CD14-positive monocyte (primary cell): ENCODE measurements at places on chromosomes 3 and 15.

DNA sequence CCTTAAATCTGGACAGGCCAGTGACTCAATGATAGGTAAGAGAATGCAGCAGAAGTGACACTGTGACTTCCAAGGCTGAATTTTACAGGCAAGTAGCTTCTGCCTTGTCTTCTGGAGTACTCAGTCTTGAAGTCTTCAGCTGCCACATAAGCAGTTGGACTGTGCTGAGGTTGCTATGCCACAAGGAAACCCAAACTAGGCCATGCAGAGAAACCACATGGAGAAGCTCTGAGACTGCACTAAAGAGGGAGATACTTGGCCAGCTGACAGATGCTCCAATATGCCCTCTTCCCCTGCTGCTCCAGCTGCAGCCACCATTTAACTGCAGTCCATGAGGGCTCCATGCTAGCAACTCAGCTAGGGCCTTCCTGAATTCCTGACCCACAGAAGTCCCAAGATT, 119.4 kb upstream of the GADL1 start:
- DNase-seq = no peak

- no peak for DNase-seq
Observed at GRCh38 chr3:20186600-20187004, 596 bp upstream of the SGO1 start.

GRCh38 chr3:188286087-188286513, 132.1 kb downstream of the LPP start:
- DNase-seq = no peak

- no peak for DNase-seq
Observed at GRCh38 chr3:132220986-132221385, 96.2 kb upstream of the ACP3 start.

DNA sequence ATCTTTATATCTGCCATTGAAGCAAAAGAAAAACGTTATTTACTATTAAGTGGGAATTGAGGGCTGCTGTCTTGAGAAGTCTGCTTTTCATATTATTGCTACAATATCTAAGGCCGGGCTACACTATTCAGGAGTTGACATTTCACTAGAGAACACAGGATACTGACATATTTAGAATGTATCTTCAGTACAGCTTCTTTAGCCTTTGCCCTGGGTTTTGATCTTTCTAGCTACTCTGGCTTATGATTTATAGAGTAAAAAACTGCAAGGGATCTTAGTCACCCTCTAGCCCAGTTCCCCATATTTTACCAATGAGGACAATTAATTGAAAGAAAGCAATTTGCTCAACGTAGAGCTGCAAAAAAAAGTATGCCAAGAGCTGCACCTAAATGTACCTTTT, 307.4 kb upstream of the DPPA4 start:
- DNase-seq = no peak

GRCh38 chr3:58394339-58394738, 39.3 kb downstream of the PDHB start:
- no peak for DNase-seq

DNA sequence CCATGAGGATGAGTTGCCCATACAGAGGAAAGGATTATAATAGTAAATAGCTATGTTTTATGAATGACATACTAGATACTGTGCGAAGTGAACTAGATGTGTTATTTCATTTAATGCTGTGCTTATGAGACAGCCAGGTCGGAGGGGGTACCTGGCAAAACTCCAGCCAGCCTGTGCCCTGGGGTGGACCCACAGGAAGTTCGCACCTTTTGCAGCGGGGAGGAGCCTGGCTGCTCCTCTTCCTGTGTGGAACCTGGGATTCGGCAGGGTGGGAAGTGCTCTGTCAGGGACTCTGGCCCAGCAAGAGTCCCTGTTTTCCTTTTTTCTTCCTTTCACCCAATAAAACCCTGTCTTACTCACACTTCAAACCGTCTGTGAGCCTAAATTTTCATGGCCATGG, 452.2 kb downstream of the IL5RA start:
- no peak for DNase-seq

- DNase-seq = no peak
Observed at GRCh38 chr3:127071597-127072001, 88.7 kb downstream of the PLXNA1 start.

GRCh38 chr3:12686096-12686495, 22.2 kb upstream of the RAF1 start:
- no peak for DNase-seq

- no peak for DNase-seq
Observed at GRCh38 chr3:98460220-98460619, 2.8 kb upstream of the OR5K1 start.

DNA sequence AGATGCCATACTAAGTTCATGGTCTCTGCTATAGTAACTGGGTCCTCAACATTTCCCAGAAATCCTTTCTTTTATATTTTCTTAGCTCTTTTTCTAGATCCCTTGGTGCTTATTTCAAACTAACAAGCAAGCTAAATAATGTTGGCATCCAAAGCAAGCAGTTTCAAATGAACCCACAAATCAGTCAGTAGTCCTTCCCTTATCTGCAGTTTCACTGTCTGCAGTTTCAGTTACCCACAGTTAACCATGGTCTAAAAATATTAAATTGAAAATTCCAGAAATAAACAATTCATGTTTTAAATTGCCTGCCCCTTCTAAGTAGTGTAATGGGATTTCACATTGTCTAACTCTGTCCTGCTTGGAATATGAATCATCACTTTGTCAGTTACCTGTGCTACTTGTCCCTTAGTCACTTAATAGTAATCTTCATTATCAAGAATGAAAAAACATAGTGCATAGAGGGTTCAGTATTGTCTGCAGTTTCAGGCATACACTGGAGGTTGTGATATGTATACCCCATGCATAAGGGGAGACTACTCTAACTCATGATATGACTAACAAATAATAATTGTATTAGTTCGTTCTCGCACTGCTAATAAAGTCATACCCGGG, 633.7 kb downstream of the MECOM start:
- DNase-seq = no peak

GRCh38 chr15:82137261-82137660, 91.4 kb upstream of the MEX3B start:
- no peak for DNase-seq

- peak; percentile 54 for DNase-seq
Observed at GRCh38 chr15:60392601-60392985, 5.2 kb downstream of the ANXA2 start.

GRCh38 chr15:64970698-64971097, 19.0 kb downstream of the SPG21 start:
- DNase-seq = peak; percentile 39

DNA sequence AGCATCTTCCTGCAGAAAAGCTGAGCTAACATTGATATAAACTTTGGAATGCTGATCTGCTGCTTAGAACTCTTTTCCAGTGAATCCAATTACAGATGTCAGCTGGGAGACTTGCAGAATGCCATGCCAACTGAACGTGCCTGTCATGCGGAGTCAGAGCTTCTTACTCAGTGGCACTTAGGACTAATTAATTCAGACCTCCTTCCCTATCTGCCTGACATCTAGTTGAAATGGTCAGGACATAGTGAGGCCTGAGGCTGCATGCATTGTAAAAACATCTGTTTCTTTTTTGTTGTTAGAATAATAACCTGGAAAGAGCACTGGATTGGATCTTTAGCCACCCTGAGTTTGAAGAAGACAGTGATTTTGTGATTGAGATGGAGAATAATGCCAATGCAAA, 112.6 kb downstream of the USP13 start:
- no peak for DNase-seq

DNA sequence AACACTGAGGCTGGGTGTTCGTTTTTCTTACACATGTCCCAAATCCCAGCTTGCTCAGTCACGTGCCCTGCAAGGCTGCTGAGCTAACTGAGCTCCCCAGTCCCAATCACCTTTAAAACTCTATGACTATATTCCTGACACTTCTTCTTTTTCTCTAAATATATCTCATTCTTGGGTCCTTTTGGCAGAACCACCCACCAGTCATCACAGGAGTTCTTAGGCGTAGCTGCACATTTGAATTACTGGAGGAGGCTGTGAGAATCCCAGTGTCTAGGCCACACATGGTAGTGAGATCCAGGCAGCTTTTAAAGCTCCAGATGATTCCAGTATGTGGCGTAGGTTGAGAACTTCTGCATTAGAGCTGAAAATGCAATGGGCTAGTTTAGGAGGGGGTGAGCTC, 66.3 kb downstream of the ST8SIA2 start:
- DNase-seq = no peak

DNA sequence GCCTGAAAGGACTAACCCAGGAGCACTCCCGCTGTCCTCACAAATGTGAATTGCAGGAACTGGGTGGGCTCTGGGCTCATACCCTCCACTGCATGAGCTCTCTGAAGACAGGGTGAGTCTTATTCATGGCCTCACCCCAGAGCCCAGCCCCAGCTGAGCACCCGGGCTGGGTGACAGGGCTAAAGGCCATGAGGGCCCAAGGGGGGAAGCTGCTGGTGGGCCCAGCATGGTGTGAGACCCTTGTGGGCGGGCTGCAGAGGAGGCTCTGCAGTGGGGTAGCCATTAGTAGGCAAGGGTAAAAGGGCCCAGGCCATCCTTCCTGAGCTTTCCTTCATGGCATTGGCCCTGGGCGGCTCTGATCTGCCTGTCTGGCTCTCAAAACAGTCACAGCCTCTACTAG, 30.3 kb downstream of the SRPRB start:
- DNase-seq = no peak

DNA sequence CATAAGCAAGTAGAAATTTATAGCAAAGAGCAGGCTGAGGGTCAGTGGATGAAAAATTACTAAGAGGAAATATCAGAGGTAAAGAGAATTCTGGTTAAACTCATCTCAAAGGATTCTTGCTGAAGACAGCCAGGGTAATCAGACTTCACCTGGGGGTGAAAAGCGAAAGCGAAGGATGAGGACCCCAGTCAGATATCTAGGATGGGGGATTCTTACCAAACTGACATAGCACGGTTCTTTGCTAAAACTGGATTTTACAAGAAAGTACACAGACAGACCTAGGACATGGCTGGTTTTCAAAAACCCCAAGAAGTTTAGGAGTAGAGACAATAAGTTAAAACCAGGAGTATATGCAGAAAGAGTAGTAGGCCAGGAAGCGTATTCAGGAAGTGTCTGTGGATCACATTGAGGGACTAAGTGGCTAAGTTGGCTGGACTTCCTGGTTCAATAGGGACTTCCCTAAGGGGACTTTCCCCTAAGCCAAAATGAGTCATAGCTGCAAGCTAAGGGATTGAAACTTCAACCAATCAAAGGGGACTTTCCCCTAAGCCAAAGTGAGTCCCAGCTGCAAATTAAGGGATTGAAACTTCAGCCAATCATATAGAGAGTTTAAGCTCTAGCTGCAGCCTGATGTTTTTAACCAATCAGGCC, 2.4 kb upstream of the CFAP91 start:
- peak; percentile 96 for DNase-seq

DNA sequence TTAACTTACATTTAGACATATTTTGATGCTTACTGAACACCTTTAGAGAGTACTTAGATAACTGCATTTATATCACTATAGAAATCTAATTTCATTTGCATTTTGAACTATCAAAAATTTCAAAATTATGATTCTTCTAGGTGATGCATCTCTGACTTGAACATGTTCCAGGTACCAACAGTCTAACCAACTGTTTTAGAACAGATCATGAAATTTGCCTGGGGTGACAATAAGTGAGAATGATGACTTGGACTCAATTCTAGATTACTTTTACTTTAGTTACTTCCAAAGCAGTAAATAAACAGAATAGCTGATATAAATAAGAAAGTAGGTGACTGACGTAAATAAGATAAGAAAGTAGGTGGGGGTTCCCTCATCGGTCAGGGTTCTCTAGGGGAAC, 307.8 kb downstream of the BCHE start:
- DNase-seq = no peak

- DNase-seq = peak; percentile 46
Observed at GRCh38 chr3:112128843-112129727, 4.0 kb downstream of the GCSAM start.

DNA sequence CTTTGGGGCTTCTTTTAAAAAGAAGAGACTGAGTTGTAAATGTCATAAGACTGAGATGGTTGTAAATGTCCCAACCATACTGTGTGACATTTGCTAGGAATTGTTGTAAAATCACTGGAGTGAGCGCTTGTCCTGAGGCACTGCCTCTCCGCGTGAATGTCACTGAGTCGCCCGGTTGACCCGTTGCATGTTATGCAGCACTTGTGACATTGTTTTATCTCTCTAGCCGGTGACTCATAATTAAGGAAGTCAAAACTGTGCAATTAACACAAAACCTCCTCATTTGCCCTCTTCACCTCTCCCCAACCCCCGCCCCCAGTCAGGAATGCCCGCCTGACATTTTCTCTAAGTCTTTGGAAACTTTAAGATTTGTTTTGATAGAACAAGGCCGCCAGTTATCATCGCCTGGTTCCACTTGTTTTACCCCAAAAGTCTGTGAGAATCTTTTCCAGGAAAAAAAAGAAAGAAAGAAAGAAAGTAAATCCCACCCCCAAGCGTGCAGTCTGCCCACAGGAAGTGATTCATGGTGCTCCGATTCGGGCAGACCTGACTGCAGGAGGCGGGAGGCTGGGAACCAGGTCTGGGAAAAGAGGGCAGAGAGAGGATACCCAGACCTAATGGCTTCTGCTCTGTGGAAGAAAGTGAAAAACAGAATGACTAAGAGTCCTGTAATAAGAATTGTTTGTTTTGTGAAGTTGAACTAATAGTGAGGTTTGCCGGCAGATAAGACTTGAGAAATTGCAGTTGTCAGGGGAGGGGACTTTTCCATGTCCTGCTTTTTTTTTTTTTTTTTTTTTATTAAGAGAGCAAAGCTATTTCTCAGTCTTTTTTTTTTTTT, 84.8 kb downstream of the SMAD3 start:
- peak; percentile 94 for DNase-seq

GRCh38 chr15:77414789-77415442, 5.0 kb downstream of the PEAK1 start:
- no peak for DNase-seq

DNA sequence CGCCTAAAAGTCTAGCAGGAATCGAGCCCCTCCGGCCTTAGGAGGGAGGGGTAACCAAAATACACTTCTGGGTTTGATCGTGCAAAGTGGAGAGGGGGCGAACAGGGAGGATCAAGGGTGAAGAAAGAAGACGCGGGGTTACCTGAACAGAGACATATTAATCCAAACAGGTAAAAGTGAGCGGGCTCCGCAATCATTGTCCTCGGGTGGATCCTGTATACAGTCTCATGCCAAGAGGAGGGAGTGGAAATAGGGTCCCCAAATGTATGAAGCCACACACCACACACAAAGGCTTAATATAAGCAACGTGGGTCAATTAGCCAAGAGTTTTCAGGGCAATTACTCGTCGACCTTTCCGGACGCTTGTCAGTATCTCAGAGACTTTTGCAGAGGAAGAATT, 749.5 kb downstream of the ROBO1 start:
- no peak for DNase-seq

GRCh38 chr15:42737529-42738328, 801 bp upstream of the CDAN1 start:
- no peak for DNase-seq

GRCh38 chr3:28212681-28213080, 28.7 kb upstream of the CMC1 start:
- DNase-seq = no peak

GRCh38 chr3:49263159-49263889, 13.7 kb downstream of the C3orf62 start:
- no peak for DNase-seq

DNA sequence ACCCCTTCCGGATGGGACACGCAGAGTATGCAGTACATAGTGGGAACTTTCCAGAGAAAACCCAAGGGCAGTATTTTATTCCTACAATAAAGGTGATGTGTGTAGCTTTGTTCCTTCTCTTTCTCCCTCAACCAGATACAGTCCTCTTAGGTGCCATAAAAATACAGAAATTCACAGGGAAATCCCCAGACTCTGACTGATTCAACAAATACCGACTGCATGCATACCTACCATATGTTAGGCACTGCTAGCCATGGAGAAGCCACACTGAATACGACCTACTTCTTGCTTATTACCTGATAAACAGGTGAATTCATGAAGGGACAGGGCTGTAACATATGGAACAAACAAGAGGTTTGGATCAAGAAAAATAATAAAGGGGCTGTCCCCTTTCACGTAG, 228.5 kb downstream of the FOXP1 start:
- DNase-seq = no peak
